ENCODE measurements at places on chromosomes 2 and 18.

DNA sequence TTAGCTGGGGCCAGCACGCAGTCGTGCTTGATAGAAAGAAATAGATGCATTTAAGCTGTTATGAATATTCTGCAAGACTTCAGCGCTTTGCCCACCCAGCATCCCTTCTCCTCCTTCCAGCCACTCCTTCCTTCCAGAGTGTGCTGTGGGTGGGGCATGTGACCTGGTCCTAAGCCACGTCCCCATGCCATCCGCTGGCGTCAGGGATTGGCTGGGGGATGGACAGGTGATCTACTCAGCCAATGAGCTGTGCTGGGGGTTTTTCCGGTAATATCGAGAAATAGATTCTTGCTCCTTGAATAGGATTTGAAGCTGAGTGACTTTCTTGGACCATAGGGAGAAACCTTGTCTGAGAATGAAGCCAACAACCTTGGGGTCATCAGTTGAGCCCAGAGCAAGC is 4.8 kb upstream of the ZAP70 start:
- no peak for DNase-seq

- no peak for DNase-seq
Measured at GRCh38 chr18:69978732-69979715, 31.4 kb upstream of the CD226 start.

- DNase-seq: no peak
Measured at GRCh38 chr2:231523451-231524285, 6.6 kb downstream of the NMUR1 start.

GRCh38 chr2:179297927-179298326 is 33.3 kb upstream of the SESTD1 start:
- no peak for DNase-seq

- DNase-seq: no peak
Measured at GRCh38 chr2:75088791-75089190, 110.5 kb downstream of the TACR1 start.

GRCh38 chr2:105888625-105889024 is 143.9 kb downstream of the NCK2 start:
- no peak for DNase-seq

GRCh38 chr2:46116553-46116991 is 180.6 kb upstream of the EPAS1 start:
- no peak for DNase-seq

- no peak for DNase-seq
Measured at GRCh38 chr2:25617948-25618646, 55.3 kb downstream of the DTNB start.

DNA sequence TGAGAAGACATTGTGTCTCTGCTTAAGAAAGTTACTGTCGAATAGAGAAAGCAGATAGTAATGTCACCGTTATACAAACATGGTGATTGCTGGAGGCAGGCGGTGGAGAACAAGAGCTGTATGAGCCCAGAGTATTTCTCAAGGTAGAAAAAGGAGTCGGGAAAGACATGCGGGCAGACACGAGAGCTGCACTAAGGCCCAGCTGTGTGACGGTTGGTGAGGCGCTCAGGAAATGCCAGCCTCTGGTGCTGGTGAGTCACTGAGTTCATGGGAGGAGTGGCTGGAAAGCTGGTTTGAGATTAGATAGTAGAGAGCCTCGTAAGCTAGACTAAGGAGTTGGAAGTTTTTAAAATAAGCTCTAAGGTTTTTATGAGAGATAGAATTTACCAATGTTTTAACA is 390.9 kb upstream of the TRIB2 start:
- no peak for DNase-seq

GRCh38 chr2:70009762-70010575 is 48.5 kb upstream of the ASPRV1 start:
- DNase-seq: no peak

Data from GM18507 (cell line).